ENCODE measurements at places on chromosomes 4 and X.

DNA sequence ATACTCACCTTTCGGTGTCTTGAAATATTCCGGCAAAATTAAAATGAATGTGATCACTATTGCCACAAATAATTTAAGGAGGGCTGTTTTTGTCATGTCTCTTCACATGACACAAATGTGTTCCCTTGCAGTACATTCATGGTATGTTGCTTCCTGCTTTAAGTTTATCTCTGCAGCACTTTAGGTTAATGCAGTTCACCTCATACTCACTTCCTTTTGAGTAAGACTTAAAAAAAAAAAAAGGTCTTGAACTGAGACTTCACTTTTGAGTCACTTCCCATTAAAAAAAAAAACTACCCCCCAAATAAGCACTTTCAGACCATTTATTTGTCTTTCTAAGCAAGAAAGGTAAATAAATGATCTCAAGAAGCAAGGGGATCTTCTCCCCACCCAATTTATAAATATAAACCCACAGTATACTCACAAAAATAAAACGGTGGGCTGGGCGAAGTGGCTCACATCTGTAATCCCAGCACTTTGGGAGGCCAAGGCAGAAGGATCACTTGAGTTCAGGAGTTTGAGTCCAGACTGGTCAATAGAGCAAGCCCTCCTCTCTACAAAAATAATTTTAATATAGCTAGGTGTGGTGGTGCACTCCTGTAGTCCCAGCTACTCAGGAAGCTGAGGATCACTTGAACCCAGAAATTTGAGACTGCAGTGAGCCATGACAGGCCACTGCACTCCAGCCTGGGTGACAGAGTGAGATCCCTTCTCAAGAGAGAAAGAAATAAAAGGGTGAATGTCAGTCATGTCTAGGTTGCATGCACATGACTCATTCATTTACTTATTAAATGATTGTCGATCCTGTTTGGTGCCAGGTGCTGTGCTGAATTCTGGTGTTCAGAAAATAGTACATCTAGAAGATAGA lies at the start of gene TMEM156:
Gene TMEM156 (minus strand): TSS at position 192 of the 868 bp plus-strand sequence. CDS start 96 bp downstream, at position 96.
- DNase-seq: no peak

GRCh38 chrX:118552121-118552900 lies 56.7 kb downstream of the DOCK11 start:
- no peak for DNase-seq

GRCh38 chr4:110163327-110164069 lies 34.9 kb downstream of the ELOVL6 start:
- DNase-seq: no peak

- no peak for DNase-seq
Measured at GRCh38 chrX:18410038-18410437, 15.4 kb upstream of the CDKL5 start.

- no peak for DNase-seq
Measured at GRCh38 chr4:19130866-19131265, 1109.3 kb upstream of the LCORL start.

DNA sequence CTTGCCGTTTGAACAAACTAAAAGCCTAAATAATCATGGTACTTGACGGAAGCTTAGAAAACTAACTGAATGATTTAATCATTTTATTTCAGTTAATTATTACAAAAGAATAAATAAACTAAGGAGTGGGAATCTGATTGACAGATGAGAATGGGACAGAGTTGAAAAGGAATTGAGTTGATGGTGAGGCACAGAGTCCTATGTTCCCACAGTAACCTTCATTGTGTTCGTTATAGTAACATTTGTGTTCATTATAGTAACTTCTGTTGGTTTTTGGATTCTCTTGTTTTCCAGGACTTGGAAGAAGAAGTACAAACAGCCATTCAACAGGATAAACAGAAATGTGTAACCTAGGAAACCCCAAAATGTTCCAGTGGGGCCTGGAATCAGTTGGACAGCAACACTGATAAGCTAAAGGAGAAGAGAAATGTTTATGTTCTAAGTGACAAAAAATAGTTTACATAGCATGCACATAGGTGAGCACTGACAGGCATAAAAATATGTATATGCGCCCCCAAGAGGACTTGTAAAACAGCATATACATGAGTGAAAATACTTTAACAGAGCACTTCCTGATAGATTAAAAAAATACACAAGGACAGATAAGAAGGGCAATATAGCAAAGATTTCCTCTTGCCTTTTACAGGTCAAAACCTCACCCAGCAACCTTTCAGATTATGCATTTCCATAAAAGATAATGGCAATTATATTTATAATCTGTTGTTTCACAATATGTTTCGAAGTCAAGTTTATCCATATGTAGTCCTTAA lies 218.6 kb upstream of the HTR2C start:
- no peak for DNase-seq

DNA sequence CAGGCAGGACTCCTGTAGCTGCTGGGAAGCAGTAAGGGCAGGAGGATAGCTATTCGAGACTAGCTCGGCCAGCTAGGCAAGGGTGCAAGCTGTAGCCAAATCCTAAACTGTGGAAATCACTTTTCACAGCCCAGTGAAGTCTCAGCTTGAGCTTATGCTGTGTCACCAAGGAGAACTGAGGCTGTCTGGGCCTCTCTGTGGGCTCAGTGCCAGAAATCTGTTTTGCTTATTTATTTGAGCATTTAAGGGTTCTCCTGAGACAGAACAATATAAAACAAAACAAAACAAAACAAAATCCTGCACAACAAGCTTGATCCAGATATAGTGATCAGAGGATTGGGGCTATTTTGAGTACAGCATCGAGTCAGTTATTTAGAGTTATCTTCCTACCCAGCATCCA lies 97.5 kb downstream of the FANCB start:
- no peak for DNase-seq

- DNase-seq: no peak
Measured at GRCh38 chr4:166323250-166323649, 450.2 kb downstream of the TLL1 start.

- DNase-seq: no peak
Measured at GRCh38 chr4:3227878-3228675, 20.9 kb upstream of the MSANTD1 start.

GRCh38 chr4:55312489-55313101 lies 33.4 kb upstream of the SRD5A3 start:
- DNase-seq: peak; percentile 11

GRCh38 chr4:47531241-47531953 lies 46.3 kb downstream of the ATP10D start:
- DNase-seq: peak; percentile 49

GRCh38 chr4:17273047-17273446 lies 238.8 kb downstream of the QDPR start:
- no peak for DNase-seq

GRCh38 chr4:4724321-4724720 lies 135.1 kb upstream of the MSX1 start:
- DNase-seq: no peak

DNA sequence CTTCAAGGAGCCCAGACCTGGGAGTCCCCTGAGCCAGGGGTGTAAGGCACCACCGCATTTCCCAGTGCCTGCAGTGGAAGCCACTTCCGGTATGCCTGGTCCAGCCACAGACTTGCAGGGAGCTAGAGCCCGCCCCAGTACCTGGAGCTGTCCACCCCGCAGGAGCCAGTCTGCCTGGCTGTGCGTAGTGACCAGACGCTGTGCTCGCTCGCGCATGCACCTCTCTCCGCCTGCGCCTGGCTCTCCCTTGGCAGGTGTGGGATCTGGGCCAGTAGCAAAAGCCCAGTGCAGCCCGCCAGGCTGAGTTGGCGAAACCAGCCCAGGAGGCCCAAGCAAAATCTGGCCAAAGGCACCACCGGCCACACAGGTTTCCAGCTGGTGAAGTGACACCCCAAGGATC lies 973.7 kb upstream of the AGA start:
- DNase-seq: no peak

DNA sequence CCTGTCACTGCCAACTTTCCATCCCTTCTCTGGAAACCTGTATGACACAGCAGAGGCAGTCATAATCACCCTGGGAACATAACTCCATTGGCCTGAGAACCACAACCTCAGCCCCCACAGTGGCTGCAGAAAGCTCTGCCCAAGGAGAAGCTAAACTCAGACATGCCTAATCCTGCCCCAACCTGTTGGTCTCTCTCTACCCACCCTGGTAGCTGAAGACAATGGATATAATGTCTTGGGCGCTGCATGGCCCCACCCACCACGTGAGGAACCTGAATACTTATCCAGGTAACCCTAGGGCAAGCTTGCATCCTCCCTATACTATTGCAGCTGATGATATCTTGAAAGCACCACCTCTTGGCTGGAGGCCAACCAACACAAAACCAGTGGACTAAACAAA lies 225.2 kb downstream of the TEX13C start:
- no peak for DNase-seq

- DNase-seq: peak; percentile 13
Measured at GRCh38 chr4:80989921-80990544, 40.5 kb upstream of the BMP3 start.

DNA sequence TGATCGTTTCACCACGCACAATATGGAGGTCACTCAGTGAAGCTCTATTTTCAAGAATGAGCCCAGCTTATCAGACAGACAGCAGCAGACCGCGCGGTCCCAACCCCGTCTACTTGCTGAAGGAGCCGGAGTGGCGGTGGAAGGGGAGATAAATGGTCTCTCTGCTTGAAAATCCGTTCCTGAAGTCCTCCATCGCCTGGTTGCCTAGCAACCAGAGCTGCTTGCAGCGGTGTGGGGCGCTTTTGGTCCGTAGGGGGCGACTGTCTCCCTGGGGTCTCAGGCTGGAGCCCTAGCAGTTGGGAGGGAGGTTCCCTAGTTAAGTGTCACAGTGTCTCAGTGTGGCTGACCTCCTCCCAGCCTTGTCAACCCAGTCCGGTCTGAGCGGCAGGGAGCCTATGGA lies 8.3 kb upstream of the DLG3 start:
- DNase-seq: no peak

- no peak for DNase-seq
Measured at GRCh38 chr4:145177906-145178538, 2.4 kb downstream of the OTUD4 start.

GRCh38 chr4:7549866-7550265 lies 115.1 kb upstream of the PSAPL1 start:
- DNase-seq: no peak

DNA sequence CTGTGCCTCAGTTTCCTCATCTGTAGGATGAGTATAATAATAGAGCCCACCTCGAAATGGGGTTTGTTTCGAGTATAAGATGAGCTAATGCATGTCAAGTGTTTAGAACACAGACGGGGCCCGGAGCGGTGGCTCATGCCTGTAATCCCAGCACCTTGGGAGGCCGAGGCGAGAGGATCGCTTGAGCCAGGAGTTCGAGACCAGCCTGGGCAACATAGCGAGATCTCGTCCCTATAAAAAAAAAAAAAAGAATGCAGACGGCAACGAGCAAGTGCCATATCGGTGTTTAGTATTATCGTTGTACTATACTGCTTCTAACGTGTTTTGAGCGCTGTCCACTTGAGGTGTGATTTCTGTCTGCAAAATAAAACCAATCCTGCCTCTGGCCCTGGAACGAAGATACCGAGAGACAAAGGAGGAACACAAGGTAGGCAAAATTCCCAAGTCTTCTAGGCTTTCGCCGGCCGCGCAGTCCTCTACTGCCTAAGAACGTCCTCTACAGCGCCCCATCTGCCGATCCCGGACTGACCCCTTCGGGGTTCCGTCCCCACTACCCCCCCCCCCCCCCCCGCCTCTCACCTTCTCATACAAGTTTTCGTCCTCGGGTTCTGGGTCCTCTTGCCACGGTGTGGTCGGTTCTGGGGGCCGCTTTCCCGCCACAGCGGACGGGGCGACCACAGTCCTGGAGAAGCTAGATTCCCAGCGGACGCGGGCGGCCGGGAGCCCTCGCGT lies 442 bp downstream of the NDUFB11 start:
- no peak for DNase-seq
